CD4-positive, alpha-beta T cell treated with Interleukin-17A for 1 hour (primary cell): ENCODE measurements at places on chromosomes 3 and 15.

- no peak for DNase-seq
Measured at GRCh38 chr3:41997702-41998550, 36.0 kb upstream of the ULK4 start.

DNA sequence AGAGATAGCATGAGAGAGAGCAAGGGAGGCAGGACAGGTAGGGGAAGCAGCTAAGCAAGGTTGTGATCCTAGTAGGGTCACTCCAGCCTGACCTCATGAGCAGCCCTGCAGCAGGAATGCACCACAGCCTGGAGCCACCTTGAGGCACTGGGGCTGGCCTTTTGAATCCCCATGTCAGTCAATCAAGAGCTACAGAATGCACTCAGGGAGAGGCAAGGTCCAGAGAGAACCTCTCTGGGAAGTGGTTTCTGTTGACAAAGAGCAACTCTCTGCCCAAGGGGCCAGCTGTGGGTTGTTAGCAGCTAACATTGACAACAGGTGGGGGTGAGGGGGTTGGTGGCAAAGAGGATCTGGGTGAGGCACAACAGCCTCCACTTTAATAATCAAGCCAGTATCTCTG lies 54.6 kb downstream of the TRANK1 start:
- DNase-seq: no peak

GRCh38 chr3:61371123-61371522 lies 119.9 kb upstream of the FHIT start:
- peak; percentile 15 for DNase-seq

GRCh38 chr3:185537369-185537970 lies 14.9 kb downstream of the LIPH start:
- peak; percentile 32 for DNase-seq

- DNase-seq: no peak
Measured at GRCh38 chr3:66498687-66499621, 1.9 kb downstream of the LRIG1 start.

DNA sequence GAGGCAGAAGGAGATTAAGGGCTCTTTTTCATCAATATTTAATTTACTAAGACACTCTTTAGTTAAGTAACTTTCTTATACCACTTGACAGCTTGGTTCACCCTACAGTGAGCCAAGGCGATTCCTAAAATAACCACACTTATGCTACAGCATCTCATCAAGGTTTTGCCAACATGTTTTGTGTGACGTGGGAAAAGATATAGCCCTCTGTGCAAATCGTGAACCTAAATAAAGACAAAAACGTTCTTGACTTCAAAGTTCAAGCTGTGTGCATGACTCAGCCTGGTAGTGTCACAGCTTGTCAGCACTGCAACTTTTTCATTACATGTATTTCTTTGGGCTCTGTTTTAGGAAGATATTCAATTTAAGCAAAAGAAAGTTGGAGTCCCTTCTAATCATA lies 297.0 kb upstream of the EPHA3 start:
- DNase-seq: no peak

DNA sequence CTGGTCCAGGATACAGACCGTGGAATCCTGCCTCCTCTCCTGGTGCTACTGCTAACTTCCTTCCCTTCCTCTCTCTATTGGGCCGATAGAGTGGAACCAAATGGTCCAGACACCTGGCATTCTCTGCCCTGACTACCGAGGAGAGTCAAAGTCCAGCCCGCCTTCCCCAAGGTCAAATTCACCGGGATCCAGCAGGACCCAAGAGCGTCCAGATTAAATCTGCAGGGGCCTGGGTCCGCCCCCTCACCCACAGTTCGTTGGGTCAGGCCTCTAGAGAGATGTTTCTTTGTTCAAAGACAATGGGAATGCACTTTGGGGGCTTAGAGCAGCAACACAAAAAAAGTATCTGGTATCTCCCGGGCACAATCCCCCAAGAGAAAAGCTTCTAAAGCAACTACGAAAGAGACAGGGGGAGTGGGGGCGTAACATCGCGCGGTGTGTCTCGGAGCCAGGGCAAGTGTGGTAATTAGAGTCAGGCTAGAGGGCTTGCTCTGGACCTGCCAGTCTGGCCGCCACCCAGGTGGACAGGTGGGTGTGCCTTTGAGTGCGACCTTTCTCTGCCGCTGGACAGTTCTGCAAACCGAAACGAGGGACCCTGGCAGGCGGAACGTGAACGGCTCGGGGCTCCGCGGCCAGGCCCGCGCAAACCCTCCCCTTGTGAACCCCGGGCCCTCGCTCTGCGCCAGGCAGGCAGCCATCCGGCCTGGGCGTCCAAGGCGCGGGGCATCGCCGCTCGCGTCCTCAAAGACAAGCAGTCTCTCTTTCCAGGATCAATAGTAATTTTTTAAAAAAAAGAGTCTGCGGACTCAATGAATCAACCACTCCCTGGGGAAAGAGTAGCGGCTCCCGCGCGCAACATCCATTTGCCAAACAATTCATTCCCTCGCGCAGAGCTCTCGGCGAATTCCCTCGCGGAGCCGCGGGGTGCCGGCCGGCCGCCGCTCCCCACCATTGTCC lies 806 bp downstream of the KLHL25 start:
- peak; percentile 29 for DNase-seq

DNA sequence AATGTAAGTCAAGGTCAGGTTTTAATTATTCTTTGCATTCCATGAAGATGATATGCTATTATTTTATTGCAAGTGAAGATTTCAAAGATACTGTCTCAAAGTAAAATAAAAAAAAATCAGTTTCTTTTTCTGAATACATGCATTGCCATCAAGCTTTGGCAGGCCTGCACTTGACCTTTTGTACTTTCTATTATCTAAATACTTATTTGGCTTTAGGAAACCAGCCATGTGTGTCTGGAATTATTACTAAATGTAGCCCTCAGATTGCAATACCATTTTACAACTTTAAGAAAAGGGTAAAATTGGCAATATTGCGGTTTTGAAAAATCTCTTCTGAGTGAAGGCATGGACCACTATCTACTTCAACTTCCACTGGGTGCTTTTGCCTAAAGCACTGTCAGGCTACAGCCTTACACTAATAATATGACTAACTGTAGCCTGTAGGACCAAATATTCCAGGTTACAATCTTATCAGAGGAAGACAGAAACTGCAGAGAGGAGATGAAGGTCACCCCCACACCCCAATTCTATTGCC lies 349.4 kb upstream of the DCBLD2 start:
- DNase-seq: no peak

DNA sequence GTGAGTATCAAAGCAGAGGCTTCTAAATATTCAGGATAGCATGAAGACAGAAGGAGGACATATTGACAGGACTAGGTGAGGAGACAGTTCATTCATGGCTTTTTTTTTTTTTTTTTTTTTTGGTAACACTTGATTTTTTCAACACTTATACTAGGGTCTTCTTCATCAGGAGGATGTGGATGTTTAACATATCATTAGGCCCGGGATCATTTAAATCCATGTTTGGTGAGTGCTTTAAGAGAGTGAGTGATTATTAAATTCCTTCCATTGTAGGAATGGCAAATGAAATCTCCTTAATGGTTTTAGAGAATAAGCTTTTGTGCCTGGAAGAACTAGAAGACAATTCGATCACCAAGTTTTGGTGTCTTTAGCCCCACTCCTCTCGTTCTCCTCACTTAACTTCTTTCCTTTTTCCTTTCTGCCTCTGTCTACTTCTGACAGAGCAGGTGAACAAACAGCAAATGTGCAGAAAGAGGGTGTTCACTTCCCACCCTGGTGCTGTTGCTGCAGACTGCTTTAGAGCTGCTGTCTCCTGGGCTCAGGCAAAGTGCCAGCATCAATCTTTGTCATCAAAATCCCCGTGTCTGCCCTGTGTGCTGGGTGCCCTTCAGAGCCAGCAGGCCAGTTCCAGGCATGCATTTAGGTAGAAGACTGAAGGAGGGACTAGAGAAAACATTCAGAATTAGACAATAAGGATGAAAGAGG lies 35.6 kb upstream of the RAB11A start:
- no peak for DNase-seq

DNA sequence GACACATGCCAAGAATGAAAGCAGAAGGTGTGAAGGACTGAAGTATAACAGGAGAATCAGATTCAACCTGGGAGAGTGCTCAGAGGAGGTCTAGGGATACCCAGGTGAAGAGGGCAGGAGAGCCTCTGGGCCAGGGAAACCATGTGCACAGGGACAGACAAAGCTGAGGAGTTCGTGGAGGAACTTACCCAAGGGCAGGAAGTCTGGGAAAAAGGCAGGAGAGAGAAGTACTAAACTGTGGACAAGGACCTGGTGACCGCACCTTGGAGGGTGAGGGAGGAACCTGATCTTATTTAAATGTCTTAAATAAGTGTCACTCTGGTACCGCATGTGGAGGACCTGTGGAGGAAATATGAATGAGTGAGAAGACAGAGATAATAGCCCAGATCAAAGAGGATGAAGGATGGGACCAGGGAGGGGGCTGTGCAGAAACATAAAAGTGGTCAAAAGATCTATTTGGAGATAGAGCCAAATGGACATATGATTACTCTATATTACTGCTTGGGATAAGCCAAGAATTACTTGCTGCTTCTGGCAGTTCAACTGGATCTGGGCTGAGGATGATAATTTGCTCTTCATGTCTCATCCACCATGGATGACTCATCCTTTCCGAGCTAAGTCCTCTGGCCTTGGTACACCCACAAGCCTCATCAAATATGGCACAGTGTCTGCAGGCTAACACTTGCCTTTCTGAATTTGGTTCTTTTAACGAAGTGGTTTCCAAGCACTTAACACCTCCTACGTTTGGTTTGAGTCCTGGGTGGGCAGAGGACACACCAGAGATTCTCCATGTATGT lies 116.9 kb upstream of the NMNAT3 start:
- no peak for DNase-seq

DNA sequence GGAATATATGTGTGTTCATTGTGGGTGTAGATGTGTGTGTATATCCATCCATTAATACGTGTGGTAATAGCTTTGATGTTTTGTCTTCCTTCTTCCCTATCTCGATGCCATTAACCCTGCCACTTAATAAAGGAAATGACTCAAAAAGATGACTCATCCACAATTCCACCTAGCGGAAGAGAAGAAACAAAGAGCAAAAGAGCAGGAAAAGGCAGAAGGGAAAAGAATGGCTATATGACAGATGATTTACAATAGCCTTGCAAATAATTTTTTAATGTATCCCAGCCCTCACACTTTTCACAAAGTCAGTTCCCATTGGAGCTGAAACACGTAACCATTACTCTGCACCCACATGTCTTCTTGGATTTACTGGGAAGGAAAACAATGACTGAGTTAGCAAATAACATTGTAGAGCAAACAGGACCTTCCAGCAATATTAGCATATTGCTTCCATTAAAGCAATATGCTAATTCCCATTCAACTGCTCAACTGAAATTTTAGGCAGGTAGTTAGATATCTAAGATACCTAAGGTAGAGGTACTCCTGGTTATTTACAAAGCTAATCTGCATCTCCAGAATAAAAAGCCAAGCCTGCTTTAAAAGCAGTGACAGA lies 197.2 kb downstream of the KCNAB1 start:
- no peak for DNase-seq

DNA sequence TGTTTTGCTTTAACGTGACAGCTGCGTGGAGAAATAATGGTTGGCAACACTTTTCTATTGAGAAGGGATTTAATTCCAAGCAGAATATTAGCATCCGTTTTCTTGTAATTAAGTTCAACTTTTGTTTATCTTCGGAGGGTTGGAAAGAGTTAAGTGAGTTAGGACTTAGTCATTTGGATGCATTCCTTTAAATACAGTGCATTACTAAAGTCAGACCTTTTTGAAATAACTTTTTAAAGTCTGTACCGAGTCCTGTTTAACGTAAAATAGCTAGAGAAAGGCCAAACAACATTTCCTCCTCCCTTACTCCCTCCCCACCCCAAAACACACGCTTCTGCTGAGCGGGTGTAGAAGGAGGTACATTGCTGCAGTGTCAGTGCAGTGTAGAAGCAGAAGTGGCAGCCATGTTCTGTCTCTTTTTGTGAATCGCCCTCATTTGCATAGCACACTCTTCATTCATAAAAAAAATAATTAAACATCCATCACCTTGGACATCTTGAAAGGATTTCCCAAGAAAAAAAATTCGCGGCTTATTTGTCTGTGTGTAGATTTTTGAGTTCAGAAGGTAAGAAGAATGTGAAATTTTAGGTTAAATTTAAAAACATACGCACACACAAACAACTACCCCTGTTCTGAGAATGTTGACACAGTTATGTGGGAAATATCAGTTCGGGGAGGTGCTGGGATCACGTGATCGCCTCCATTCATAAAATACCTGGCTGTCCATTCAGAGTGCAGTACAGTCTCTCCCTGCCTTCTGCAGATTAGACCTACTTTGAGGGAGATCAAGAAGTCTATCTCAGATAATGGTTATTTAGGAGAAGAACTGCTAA lies 1.6 kb downstream of the SPRED1 start:
- peak; percentile 48 for DNase-seq

GRCh38 chr3:196339493-196340254 lies 1.5 kb upstream of the TM4SF19 start:
- no peak for DNase-seq

- DNase-seq: peak; percentile 88
Measured at GRCh38 chr3:50194128-50194902, 2.9 kb downstream of the GNAT1 start.

GRCh38 chr3:127208483-127209100 lies 15.7 kb downstream of the PRR23E start:
- DNase-seq: no peak

DNA sequence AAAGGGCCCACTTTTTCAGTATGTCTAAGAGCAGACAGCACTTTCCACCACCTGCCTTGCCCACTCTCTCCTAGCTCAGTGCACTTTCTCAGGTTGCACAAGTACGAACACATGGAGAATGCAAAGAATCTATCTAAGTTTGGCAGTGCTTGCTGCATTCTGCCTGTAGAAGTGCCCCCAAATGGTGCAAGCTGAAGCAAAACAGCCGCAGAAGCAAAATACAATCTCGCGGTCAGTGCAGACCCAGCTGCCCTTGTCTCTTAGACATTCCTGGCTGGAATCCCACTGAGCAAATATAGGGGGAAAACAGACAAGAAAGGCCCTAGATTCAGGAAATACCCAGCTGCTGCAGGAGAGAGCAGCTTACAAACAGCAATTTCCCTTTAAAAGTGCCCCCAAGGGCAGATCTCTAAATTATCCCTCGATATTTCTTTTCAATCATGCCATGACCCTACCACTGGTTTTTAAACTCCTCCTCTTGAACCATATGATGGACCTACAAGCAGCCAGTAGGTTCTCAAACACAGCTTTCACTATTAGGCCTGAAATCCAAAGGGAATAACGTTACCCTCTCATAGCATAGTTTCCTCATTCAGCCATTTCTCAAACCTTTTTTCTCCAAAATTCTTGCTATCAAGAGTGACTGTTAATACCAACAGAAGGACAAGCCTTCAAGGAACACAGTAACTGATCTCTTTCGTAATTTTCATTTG lies 67.0 kb downstream of the TNIK start:
- no peak for DNase-seq

GRCh38 chr3:155491696-155492095 lies 198.2 kb upstream of the STRIT1 start:
- DNase-seq: no peak

GRCh38 chr15:57819646-57820045 lies 113.1 kb downstream of the POLR2M start:
- no peak for DNase-seq
